Panc1 (cell line): ENCODE measurements at places on chromosomes 3 and 15.
A peak's percentile ranks its signal among the peaks of the same experiment; 100 is the strongest.

- DNase-seq = no peak
Measured at GRCh38 chr3:5181469-5182141, 5.9 kb upstream of the EDEM1 start.

- DNase-seq = no peak
Measured at GRCh38 chr3:196216089-196216564, at the start of gene SLC51A. Gene SLC51A (plus strand): TSS chr3:196216534. CDS start chr3:196216713, 179 bp downstream.

- no peak for DNase-seq
Measured at GRCh38 chr3:134239538-134239937, 11.1 kb downstream of the RYK start.

DNA sequence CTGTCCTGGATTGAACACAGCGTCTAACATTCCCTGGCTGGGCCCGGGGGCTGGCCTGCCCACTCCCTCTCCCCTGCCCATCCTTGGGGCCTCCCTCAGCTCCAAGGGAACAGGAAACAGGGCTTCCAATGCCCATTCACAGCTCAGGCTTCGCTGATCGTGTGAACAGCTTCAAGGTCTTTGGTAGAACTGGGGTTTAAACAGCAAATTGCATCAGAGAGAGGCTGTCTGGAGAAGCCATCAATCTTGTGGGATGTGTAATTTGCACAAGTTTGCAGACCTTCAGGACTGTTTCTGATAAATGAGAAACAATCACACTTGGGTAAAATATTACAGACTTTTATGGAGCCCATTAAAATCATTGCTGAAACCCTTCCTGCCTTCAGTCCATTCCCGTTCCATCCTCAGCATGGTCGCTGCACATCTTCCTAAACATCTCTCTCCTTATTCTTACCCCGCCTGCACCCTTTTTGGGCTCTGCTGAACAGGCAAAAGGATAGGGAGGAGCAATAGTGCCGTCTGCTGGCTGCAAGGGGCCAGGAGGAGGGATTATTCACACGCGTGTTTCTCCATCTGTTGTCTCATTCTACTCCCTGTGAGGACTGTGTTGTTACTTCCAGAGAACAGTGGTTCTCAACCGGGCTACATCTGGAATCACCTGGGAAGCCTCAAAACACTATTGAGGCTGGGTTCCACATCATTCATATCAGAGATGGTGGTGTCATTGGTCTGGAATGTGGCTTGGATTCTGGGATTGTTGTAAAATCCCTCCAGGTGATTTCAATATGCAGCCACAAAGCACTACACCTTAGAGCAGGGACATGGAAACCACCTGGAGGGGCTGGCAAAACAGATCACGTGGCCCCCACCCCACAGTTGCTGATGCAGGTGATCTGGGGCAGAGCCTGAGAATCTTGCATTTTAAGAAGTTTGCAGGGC, 116.3 kb downstream of the CLSTN2 start:
- no peak for DNase-seq

DNA sequence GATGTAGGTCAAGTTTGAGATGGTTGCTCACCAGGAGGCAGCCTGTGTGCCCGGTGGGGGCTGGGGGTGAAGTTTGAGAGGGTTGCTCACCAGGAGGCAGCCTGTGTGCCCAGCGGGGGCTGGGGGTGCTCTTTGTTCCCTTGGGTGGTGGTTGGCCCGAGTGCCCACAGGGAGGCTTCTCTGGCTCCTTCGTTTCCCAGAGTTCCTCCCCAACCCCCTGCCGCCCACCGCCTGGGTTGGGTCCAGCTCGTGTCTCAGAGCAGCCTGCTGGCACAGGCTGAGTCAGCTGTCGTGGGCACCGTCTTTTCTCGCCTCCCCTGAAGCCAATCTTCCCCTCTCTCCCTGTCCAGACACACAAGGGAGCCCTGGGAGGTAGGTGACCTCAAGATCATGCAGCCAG, 3.1 kb downstream of the APBA2 start:
- no peak for DNase-seq

- no peak for DNase-seq
Measured at GRCh38 chr3:193857996-193858395, 265.0 kb downstream of the OPA1 start.

- DNase-seq = no peak
Measured at GRCh38 chr3:34793057-34793456, 846.3 kb upstream of the ARPP21 start.

DNA sequence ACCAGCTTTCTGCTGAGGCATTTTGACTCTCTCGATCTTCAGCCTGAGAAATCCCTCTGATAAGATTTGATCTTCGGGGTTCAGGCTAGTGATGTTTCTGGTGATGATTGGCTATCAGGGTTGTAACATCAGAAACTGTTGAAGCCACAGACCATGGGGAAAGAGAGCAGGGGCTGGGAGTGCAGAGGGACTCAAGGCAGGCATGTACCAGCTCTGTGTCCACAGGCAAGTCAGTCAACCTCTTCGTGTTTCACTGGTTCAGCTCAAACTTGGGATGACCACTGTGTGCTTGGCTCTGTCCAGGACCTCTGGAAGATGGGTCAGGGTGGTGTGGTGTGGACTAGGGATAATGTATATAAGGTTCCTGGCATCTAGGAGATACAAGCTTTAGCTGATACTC, 116.5 kb downstream of the EEFSEC start:
- no peak for DNase-seq

DNA sequence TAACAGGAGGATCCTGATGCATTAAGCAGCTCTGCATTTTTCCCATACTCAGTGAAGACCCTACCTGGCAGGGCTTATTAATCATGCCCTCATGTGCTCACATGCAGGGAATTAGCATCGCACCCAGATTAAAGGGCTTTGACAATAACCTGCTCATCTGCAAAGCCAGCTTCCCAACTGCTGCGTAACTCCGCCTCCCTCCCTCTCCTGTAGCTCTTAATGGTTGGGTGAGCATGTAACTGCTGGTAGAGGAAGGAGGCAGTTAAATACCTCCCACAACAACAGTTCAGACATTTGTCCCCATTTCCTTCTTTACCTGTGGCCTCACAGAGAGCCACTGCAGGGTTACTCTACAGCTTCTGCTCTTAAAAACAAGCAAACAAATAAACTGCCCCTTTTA, 203.6 kb upstream of the WNT5A start:
- DNase-seq = no peak

DNA sequence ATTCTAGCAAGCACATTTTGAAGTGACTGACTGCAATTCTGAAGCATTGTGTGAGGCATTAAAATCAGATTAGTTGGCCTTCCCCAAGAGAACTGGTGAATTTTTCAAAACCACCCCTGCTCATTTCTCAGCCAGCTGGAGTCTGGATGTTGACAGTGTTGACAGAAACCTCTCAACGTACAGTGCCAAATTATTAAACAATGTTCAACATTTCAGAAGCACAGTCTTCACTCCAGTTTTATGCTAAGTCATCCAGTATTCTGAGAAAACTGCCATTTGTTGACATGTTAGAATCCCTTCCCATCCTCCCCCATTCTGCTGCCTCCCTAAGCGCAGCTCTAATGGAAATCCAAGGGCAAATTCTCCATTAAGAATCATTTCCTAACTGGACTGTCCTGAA, 369.3 kb upstream of the TRIM42 start:
- no peak for DNase-seq

- DNase-seq = no peak
Measured at GRCh38 chr3:159977295-159977694, 11.3 kb upstream of the IL12A start.

GRCh38 chr3:46921871-46922271, 44.4 kb downstream of the PTH1R start:
- DNase-seq = no peak

GRCh38 chr15:75455424-75455981, 4.0 kb upstream of the SIN3A start:
- peak; percentile 36 for DNase-seq

GRCh38 chr3:42988097-42988496, 9.0 kb downstream of the GASK1A start:
- DNase-seq = no peak

DNA sequence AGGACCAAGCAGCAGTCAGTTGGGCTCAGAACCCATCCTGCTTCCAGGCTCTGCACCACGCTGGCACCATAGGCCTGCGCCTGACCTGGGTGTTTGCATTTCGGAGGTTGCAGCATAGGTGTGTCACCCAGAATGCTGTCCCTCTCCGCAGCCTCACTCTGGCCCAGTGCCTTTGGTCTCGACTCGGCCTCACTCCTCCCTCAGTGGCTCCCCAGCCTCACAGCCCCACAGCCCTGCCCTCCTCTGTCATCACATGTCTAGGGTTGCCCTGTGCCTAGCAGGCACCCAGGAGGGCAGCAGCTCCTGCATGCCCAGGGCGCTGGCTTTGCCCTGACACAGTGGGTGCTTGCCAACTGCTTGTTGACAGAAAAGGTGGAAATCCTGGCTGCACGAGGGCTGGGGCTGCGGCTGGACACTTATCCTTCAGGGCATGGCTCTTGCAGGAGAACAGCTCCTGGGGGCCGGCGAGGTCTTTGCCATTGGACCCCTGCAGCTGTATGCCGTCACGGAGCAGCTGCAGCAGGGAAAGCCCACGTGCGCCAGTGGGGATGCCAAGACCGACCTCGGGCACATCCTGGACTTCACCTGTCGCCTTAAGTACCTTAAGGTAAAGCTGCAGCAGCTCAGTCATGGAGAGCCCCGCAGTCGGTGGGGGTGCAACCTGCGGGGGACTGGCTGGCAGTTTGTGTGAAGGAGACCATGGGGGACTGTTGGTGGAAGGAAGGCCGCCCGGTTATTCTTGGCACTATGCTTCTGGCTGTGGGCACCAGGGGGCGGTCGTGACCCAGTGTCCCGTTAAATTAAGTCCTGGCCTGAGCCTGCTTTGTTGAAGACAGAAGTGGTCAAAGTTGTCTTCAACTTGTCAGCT, 16.2 kb downstream of the NISCH start:
- no peak for DNase-seq

DNA sequence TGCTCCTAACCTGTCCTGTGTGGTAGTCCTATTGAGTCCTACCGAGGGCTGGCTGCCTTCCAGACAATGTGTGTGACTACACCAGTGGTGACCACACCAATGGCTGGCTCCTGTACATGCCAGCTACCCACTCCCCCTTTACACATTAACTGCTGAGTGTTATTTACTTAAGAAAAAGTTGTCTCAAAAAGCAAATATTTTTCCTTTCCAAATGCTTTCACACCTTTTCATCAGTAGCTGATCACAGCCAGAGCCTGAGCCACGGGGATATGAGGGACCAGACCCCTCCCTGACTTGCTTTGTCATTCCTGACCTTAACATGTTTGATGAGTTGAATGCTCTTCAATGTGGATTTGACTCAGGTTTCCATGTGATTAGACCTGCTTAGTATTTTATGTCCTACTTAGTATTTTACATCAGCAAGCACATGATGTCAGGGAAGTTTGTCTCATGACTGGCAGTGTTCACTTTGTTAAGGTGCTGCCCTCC, 29.6 kb upstream of the GREM1 start:
- peak; percentile 28 for DNase-seq

DNA sequence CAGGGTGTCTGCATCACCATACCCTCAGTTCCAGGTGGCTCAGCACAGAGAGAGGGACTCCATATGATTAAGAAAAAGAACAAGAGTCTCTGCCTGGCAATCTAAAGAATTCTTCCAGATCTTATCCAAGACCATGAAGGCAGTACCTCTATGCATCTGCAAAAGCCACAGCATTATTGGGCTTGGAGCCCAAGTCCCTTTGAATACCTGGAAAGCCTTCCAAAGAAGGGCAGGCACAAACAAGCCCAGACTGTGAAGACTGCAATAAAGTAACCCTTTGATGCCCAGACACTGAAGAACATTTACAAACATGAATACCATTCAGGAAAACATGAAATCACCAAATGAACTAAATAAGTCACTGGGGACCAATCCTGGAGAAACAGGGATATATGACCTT, 60.9 kb upstream of the DIPK2A start:
- DNase-seq = no peak

DNA sequence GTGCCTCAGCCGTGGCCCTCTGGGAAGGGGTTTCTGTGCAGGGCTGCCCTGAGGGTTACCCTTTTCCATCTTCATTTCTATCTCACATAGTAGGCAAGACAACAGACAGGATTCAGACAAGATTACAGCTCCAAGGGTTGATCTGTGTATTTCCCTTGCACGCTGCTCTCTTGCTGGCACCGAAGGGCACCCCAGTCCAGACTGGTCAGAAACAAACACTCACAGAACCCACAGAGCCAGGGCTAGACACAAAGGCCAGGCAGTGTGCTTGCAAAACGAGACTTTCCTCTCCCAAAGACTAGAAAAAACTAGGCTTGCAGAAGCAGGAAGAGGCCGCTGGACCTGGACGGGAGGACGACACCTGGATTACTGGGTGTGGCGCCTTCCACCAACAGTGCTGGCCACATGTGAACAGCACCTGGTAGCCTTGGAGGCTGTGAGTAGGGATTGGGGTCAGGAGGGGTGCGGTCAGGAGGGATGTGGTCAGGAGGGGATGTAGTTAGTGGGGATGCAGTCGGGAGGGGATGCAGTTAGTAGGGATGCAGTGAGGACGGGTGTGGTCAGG, 96.8 kb downstream of the BDH1 start:
- DNase-seq = no peak

- no peak for DNase-seq
Measured at GRCh38 chr3:10888518-10889090, 72.6 kb downstream of the SLC6A11 start.

DNA sequence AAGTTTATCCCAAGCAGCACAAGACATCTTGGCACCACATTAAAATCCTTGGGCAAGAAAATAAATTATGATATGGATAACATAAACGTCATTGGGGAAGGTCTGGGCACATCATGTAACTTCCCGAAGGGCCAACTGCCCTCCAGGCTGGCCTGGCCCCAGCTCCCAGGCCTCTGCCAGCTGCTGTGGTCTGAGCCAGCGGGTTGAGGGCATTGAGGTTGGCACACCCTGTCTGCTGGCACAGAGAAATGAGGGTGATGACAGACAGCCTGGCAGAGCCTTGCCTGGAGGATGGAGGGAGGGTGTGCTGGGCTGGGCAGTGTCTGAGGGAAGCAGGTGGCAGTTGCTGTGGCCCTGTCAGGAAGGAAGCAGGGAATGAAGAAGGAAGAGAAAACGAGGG, 3.3 kb upstream of the RBSN start:
- DNase-seq = no peak

DNA sequence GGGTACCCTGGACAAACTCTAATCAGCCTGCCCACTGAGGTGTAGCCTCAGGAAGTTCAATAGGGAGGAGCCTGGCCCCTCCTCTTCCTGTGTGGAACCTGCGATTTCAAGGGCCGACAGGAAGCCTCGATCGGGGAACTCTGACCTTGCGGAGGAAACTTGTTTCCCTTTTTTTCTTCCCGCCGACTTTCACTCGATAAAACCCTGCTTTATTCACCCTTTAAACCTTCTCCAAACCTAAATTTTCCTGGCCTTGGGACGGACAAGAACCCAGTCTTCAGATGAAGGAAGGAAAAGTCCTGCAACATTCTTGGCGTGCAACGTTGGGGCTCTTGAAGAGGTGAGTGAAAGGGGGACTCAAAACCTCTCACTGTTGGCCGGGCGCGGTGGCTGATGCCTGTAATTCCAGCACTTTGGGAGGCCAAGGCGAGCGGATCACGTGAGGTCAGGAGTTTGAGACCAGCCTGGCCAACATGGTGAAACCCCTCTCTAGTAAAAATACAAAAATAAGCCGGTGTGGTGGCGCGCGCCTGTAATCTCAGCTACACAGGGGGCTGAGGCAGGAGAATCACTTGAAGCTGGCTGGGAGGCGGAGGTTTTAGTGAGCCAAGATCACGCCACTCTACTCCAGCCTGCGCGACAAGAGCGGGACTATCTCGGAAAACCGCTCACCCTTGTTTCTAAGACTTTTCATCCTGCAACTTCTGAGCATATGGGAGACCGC, 208.2 kb downstream of the ZNF385D start:
- no peak for DNase-seq

GRCh38 chr3:22141769-22142168, 390.8 kb upstream of the ZNF385D start:
- no peak for DNase-seq
